ENCODE measurements at places on chromosomes 5 and 9.

- no peak overlapping the region for H3K27ac ChIP-seq
- no peak overlapping the region for H3K4me3 ChIP-seq
- no peaks in the 10 kb centered on the region for H3K27me3 ChIP-seq
Measured at GRCh38 chr9:37617832-37618231, 25.4 kb upstream of the TOMM5 start.

GRCh38 chr9:92173318-92173717 lies 58.1 kb upstream of the SPTLC1 start:
- no peak for DNase-seq
- H3K27ac ChIP-seq = no peak overlapping the region
- H3K4me1 ChIP-seq = no peaks in the 10 kb centered on the region
- H3K36me3 ChIP-seq = no peaks in the 10 kb centered on the region

GRCh38 chr9:97788763-97789663 lies 64.0 kb upstream of the FOXE1 start:
- no peak for DNase-seq
- no peaks in the 10 kb centered on the region for H3K4me1 ChIP-seq
- H3K27ac ChIP-seq = no peak overlapping the region
- H3K27me3 ChIP-seq = no peaks in the 10 kb centered on the region
- no peaks in the 10 kb centered on the region for H3K36me3 ChIP-seq
- no peak overlapping the region for H3K4me3 ChIP-seq

GRCh38 chr9:92064711-92065110 lies 50.5 kb downstream of the SPTLC1 start:
- H3K27ac ChIP-seq = no peak overlapping the region
- H3K27me3 ChIP-seq = no peaks in the 10 kb centered on the region
- H3K36me3 ChIP-seq = peaks cover 30% of the 10 kb centered on the region
- no peak overlapping the region for H3K4me3 ChIP-seq
- no peak for DNase-seq

DNA sequence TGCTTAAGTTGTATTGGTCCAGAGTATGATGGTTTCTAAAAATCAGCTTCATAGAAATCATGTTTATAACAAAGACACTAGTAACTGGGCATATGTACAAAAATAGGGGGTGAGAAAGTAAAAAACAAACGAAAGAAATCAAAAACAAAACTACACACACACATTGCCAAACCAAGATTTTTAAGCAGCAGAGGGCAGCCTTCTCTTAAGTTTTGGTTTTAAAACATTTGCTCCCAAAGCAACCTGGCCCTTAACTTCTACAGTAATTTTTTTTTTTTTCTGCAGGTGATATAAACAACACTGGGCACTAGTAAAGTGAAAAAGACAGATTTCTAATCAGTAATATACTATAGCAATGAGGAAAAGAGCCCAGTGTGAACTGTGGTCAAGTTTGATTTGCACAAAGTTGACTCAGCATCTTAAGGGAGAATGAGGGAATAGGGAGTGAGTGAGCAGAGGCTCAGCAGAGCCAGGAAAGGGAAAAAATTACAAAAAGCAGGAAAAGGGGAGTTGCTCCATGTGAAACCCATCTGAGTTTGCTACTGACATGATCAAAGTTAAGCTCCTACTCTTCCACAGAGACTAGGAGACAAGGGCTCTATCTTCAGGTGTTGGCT lies 13.4 kb upstream of the GAPT start:
- H3K4me1 ChIP-seq = no peaks in the 10 kb centered on the region
- no peaks in the 10 kb centered on the region for H3K27me3 ChIP-seq
- no peak for DNase-seq
- H3K36me3 ChIP-seq = no peaks in the 10 kb centered on the region
- no peak overlapping the region for H3K27ac ChIP-seq

DNA sequence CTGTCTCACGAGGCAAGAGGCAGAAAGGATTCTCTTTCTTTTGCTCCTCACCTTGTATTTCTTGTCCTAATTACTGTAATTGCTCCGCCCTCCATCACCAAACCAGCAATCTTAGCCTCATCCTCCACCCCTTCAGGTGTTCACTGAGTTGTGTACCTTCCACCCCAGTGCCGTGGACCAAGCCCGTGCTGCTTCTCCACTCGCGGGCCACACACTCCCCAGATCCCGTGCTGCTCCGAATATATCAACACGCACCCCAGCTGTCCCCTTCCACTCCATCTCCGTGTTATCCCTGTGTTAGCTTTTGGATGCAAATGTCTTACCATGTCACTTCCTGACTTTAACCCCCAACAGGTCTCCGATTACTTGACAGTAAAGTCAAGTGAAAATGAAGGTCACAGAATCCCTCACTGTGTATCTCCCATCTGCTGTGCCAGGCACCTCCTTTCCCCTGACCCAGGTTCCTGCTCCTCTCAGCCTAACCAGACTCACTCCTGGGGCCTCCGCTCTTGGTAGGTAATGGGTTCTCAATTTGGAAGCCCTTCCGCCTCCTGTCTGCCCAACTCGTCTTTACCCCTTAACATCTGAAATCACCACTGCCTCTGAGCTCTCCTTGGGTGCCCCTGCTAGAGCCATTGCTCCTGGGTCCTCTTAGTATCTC lies 320.2 kb downstream of the MED10 start:
- no peaks in the 10 kb centered on the region for H3K4me1 ChIP-seq
- H3K27ac ChIP-seq = no peak overlapping the region
- no peak overlapping the region for H3K4me3 ChIP-seq
- H3K36me3 ChIP-seq = no peaks in the 10 kb centered on the region
- no peaks in the 10 kb centered on the region for H3K27me3 ChIP-seq

- H3K36me3 ChIP-seq = no peaks in the 10 kb centered on the region
- DNase-seq = no peak
- H3K4me3 ChIP-seq = no peak overlapping the region
- no peak overlapping the region for H3K27ac ChIP-seq
- no peaks in the 10 kb centered on the region for H3K4me1 ChIP-seq
- H3K27me3 ChIP-seq = no peaks in the 10 kb centered on the region
Measured at GRCh38 chr5:122701640-122702523, 73.0 kb upstream of the SNX2 start.

DNA sequence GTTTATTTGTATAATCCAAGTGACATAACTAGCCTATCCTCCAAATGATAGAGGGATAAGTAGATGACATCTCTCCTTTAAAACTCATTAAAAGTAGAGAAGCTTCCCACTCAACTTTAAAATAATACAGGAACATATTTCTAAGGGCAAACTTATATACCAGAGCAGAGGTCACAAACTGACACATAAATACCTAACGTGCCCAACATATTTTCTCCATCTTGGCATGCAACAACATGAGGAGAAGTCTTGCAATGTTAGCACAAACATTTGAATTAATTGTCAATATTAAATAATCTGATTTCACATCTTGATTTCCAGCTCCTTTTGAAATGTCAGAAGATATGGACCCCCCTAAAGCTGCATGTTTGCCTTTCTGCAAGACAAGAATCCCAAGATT lies 335.0 kb downstream of the DEPDC1B start:
- H3K27me3 ChIP-seq = no peaks in the 10 kb centered on the region
- no peaks in the 10 kb centered on the region for H3K4me1 ChIP-seq

- H3K4me3 ChIP-seq = no peak overlapping the region
- H3K27me3 ChIP-seq = no peaks in the 10 kb centered on the region
- peaks cover 10% of the 10 kb centered on the region for H3K36me3 ChIP-seq
- DNase-seq = no peak
- H3K27ac ChIP-seq = no peak overlapping the region
- H3K4me1 ChIP-seq = peaks cover 15% of the 10 kb centered on the region
Measured at GRCh38 chr9:128729302-128729701, 5.4 kb upstream of the ZDHHC12 start.

- no peaks in the 10 kb centered on the region for H3K27me3 ChIP-seq
- peaks cover 19% of the 10 kb centered on the region for H3K36me3 ChIP-seq
- DNase-seq = no peak
- H3K4me3 ChIP-seq = no peak overlapping the region
Measured at GRCh38 chr9:123063177-123063598, 29.7 kb downstream of the GPR21 start.
